ENCODE measurements at places on chromosomes 7 and 10. TPM values are rescaled to one million over a fixed set of nuclear protein-coding genes. Genes with fewer than 3 reads are reported as not detected.
A peak's percentile ranks its signal among the peaks of the same experiment; 100 is the strongest.

Gene CEP55
- 2.4 TPM for total RNA-seq

Gene PSD
- total RNA-seq = 98.2 TPM

Gene CAMK2B
- total RNA-seq = 99.5 TPM

Gene STOX1
- total RNA-seq = 9.0 TPM

Gene NHLRC2
- 20.4 TPM for total RNA-seq

Gene RNLS
- 1.2 TPM for total RNA-seq

Gene OR2A42
- under 0.01 TPM for total RNA-seq

Gene AKR1C2
- total RNA-seq = 39.5 TPM

Gene AGBL3
- total RNA-seq = 8.2 TPM

GRCh38 chr10:72625276-72625607 is 637 bp downstream of the MICU1 start:
- no peak for DNase-seq

GRCh38 chr10:18343573-18343972 is 203.3 kb downstream of the CACNB2 start:
- DNase-seq = no peak

- DNase-seq = no peak
These were observed 35.0 kb upstream of the WASL start for GRCh38 chr7:123783820-123784219.

GRCh38 chr7:43753843-43754242 is 4.6 kb upstream of the BLVRA start:
- DNase-seq = no peak

- DNase-seq = no peak
These were observed 44.4 kb downstream of the LRRC4 start for GRCh38 chr7:127986581-127987521.

DNA sequence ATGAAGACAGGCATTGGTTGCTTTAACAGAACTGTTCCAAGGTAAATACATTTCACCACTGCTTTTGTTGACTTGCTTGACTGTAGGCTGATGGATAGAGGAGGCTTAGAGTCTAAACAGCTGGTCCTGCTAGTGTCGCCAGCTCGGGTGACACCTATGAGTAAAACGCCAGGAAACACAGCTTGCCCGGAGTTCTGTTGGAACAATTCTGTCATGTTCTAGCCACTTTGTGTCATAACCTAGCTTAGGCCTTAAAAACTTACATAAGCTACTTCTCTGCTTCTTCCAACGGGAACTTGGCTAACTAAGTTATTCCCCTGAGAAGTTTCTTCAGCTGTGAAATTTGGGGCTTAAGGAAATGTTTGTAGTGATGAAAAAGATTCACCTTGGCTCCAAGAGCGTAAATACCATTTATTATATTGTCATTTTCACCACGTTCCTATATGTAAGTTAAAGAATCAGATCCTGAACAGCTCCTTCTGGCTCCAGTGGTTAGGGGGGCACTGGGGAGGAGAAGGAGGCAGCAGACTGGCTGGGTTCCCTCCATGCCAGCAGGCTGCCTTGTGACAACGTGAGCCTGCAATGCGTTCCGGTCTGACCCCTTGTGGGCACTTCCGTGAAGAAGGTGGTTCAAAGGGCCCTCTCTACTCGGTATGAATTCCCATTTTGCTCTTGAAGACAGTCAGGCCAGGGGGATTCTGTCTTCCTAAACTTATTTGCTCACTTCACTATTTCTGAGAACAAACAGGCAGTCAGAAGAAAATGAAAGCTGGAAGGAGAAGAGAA is 253.2 kb downstream of the BMPER start:
- no peak for DNase-seq

- DNase-seq = no peak
These were observed 607.4 kb upstream of the MBL2 start for GRCh38 chr10:53379956-53380355.

- no peak for DNase-seq
These were observed 31.2 kb downstream of the FOXK1 start for GRCh38 chr7:4713183-4713784.

GRCh38 chr10:621513-621912 is 68.0 kb downstream of the DIP2C start:
- no peak for DNase-seq

- no peak for DNase-seq
These were observed 408.4 kb downstream of the SUGCT start for GRCh38 chr7:40542982-40543741.

- no peak for DNase-seq
These were observed 131.1 kb upstream of the RSU1 start for GRCh38 chr10:16948361-16948760.

DNA sequence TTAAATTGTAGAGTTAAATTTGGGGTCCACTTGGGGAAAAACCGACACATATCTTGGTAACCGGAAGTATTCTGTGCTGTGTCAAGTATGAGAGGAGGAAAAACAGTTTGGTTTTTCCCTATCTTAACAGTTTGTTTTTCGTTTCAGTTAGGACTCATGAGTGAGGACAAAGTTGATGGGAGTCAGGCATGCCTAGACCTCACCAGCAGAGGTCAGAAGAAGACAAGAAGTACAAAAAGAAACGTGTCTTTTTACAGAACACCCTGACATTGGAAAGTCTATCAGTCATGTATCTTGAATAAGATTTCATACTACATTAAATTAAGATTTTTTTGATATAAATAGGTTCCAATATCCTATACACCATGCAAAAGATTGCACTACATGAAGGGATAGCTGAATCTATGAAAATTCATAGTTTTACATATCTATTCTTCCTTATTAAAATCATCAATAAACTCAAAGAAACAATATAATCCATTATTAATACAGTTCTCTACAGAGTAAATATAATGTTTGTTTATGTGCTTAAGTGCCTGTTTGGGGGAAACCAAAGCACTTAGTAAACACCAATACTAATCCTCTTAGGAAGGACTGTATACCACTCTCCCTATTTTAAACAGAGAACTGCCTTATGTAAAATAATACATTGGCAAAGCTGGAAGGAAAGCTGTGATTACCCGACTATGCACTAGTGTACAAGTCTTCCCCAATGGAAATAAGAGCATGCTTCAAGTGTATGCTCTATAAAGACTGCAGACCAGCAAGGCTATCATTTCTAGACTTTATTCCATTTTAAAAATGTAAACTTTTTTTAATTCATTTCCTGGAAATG is 95.6 kb downstream of the USP6NL start:
- peak; percentile 45 for DNase-seq

GRCh38 chr10:114060456-114060855 is 16.8 kb downstream of the ADRB1 start:
- no peak for DNase-seq

DNA sequence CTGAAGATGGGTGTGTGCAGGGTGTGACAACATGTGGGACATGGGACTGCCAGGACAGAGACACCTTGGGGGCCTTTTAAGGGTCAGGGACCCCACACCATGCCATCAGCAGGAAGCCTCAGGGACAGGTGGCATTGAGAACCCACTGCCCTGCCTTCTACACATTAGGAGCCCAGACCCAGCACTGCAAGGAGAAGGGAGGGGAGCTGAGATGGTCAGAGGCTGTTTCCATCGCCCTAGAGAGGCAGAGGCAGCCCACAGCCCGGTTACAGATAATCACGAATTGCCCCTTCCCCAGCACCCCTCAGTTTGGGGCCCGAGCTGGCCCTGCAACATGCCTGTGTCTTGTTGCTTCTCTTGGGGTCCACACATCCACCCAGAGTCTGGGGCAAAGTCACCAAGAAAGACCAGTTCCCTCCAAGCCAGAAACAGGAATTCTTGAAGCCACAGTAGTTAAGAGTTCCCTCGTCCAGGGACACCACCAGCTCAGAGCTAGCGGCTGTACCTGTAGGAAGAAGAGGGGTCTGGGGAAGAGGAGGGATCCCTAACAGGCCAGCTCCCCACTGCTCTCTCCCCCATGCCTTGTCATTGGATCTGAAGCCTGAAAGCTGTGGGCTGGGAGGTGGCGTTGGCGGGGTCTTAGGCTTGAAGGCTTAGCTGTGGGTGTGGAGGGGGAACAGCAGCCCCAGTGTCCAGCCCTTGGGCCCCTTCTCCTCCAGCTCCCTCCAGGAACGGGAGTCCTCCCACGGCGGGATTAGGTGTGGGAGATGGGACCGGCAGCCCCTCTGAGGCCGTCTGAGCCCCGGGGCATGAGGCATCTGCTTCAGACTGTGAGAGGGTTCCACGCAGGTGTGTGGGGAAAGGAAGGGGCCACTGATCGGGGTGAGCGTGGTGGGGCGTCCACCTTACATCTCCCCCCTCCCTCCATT is 44.8 kb upstream of the ELFN1 start:
- DNase-seq = no peak

- DNase-seq = no peak
These were observed 40.4 kb upstream of the MGMT start for GRCh38 chr10:129426606-129427005.

DNA sequence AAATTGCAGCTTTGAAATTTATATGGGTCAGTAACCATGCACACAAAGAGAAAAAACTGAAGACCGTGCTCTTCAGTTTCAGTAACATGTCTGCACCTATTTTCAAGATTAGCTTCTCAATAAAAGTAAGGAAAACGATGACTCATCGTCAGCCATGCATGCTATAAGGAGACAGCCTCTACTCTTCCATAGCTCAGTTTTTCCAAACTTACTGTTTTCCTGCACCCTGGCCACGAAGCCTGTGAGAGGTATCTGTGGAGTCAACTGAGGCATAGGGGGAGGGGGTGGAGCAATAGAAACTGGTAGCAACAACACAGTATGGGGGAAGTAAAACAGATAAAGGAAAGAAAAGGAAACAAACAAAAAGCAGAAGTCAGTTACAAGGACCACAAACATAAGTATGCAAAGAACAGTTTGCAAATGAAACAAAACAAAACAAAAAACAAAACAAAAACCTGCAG is 58.0 kb downstream of the PDSS1 start:
- no peak for DNase-seq

GRCh38 chr7:158014976-158015375 is 572.6 kb downstream of the PTPRN2 start:
- DNase-seq = no peak

DNA sequence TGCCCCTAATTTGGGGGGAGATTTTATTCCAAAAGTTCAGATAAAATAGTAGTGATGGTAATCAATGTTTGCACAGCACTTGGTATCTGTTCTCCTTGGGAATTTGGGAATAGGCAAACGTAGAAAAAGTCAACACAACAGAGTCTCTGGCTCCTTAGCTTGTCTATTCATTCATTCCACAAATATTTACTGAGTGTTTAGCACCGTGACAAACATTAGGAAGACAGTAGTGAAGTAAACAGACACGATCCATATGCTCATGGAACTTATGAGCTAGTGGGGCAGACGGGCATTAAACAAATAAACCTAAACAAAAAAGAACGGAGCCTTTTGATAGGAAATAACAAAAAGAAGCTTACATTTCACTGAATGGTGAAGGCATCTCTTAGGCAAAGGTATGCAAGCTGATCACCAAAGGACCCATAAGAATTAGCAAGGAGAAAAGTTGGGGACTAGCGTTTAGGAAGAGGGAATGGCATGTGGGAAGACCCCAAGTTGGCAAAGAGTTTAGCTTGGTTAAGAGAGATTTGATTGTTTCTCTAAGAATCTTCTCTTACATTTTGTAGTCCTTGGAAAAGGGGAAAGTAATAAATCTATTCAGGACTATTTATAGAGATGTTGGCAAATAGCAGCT is 243.9 kb upstream of the NPY start:
- DNase-seq = no peak

- no peak for DNase-seq
These were observed 163.3 kb downstream of the USP6NL start for GRCh38 chr10:11448190-11448544.

DNA sequence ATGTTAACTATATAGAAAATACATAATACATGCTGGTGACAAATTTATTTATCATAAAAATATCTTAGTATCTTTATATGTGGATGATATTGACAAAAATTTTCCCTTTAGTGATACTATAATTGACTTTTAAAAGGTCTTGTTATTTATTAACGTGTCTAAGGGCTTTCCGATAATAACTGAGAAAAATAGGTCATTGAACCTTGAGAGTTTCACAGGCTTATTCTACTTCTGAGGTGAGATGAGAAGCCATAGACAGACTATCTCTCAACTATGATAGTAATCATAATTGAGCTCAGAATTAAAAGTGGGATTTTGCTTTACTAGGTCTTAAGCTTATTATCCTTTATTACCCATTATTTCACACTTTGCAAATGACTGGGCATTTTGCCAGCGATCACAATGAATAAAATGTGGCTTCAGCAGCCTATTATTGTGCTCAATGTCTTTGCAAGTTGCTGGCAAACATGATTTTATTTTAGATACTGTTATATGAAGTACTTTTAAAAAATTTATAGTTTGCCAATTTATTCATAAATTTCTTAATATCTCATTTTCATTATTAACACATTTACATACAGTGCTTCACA is 574.5 kb downstream of the ZWINT start:
- DNase-seq = no peak

GRCh38 chr10:77441353-77442166 is 196.0 kb downstream of the KCNMA1 start:
- no peak for DNase-seq

- DNase-seq = no peak
These were observed 216.8 kb downstream of the PTEN start for GRCh38 chr10:88080213-88080612.

DNA sequence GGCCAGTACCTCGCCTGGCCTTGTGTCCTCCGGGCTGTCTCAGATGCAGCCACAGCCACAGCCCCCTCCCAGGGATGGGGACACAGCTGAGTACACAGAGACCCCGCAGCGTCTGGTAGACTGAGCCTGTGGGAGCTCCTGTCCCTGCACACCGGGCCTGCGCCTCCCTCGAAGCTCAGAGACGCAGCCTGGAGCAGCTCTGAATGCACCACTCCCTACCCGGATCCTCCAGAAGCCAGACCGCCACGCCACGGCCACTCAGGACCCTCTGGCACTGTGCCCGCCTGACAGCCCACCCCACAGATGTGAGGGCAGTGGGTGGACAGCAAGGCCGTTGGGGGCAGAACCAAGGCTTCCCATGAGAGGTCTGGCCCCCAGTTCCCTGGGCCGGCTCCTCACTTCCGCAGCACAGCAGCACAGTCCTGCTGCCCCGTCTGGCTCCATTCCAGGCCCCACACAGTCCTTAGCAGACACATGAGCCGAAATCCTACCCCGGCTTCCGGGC is 40.8 kb downstream of the PAPOLB start:
- DNase-seq = no peak

- no peak for DNase-seq
These were observed 657 bp downstream of the CDNF start for GRCh38 chr10:14837003-14837756.

- no peak for DNase-seq
These were observed 3.1 kb upstream of the ABCC2 start for GRCh38 chr10:99779335-99779734.

GRCh38 chr7:122829962-122830361 is 56.3 kb downstream of the CADPS2 start:
- DNase-seq = no peak

- no peak for DNase-seq
These were observed 1.8 kb downstream of the GIMAP5 start for GRCh38 chr7:150739033-150739432.

- no peak for DNase-seq
These were observed 427.6 kb downstream of the INHBA start for GRCh38 chr7:41275255-41275654.

DNA sequence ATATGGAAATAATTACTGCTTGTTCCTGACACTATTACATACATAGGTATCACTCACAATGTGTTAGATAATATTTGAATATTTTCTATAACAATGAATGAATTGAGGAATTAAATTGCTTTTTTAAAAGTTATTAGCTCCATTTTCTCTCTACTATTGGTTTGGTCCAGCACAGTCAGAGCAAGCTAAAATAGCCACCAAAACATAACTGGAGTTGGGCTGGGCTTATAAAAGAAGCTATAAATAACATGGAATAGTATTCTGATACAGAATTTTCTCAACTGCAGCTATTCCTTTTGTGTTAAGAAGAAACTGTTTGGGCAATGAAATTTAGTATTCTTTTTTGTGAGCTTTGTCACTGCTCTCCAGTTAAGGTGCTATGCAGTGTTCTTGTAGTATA is 142.6 kb upstream of the LRRN3 start:
- no peak for DNase-seq
